ENCODE measurements at places on chromosomes 16 and 17.
A peak's percentile ranks its signal among the peaks of the same experiment; 100 is the strongest.

- DNase-seq, result no peak
Observed at GRCh38 chr16:79995315-79995714, 394.8 kb upstream of the MAF start.

- DNase-seq, result no peak
Observed at GRCh38 chr16:25951999-25952398, 260.2 kb downstream of the HS3ST4 start.

- DNase-seq, result no peak
Observed at GRCh38 chr16:88959022-88959421, 18.0 kb downstream of the CBFA2T3 start.

GRCh38 chr17:72560303-72561247, 439.8 kb downstream of the SOX9 start:
- DNase-seq, result peak; percentile 64

GRCh38 chr16:1539720-1540555, 6.5 kb downstream of the TMEM204 start:
- no peak for DNase-seq

DNA sequence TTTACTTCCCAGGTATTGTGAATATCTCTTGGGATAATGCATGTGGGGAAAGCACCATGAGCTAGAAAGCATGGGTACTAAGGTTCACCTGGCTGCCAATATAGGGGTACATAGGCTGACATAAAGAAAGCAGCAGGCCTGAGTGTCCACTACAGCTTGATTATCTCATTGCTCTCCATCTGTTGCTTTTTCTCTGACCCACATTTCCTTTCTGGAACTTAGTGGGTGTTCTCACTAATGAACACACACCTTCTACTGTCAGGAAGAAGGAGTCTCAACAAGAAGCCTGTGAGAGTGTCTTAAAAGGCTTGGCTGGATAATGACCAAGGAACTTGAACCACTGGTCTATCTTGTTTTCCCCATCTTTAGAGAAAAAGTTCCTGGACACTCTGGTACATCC, 62.5 kb downstream of the CA10 start:
- no peak for DNase-seq

DNA sequence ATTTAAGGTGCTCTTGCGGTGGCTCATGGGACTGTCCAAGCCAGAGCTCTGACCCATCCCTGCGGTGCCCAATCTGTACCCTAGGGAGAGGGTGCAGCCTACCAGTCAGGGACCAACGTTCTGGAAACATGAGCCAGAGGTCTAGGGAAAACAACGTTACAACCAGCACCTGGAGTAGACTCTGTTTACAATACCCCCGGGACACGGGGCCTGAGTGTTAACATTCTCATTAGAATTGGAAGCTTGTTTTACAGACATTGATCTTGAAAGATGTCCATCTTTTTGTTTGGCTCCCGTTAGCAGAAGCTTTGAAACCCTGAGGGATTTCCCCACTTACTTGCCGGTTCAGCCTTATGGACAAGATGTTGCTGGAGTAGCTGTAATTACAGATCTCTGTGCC, 6.9 kb downstream of the WIPI1 start:
- no peak for DNase-seq

DNA sequence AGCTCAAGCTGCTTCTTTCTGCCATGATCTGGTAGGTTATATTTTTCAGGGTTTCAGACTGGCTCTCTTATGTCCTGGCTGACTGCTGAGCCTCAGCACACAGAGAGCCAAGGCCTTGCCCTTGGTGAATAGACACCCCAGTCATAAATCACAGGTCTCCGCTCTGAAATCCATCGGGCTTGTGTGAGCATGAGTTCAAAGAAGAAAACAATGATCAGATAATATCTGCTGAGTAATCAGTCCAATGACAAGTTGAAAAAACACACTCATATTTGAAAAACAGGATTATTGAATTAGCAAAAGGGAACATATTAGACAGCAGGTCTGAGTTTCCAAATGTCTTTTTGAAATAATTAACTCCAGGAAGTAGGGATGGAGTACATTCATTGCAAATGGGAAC, 51.1 kb upstream of the NDRG4 start:
- DNase-seq, result no peak

DNA sequence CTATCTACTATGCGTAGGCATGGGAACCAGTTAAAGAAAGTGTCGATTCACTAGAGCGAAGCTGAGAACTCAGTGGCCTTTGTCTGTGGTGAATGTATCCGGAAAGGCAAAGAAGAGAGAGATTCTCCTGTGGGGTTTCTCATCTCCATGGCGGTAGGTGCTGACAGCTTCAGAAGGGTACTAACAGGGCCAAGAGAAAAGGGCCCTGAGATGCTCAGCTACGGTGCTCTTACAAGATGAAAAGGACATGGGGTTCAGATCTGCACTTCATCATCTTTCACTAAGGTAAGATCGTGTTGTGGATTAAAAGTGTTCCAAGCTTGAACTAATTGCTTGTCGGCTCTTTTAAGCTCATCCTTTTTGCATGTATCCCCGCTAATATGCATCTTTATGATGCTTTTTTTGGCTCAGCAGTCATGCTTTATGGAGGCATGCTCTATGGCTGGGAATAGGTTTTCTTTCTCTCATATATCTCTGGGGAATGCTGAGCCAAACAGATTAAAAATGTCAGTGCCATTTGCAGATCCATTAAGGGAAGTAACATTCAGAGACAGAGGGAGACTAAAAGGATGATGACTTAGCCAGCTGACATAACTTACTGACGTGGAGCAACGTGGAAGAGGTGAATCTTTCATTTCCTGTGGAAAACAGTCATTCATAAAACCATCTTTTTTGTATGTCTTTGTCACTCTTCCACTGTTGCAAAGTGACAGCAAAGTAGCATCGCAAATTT, 29.9 kb downstream of the KCNJ16 start:
- no peak for DNase-seq

DNA sequence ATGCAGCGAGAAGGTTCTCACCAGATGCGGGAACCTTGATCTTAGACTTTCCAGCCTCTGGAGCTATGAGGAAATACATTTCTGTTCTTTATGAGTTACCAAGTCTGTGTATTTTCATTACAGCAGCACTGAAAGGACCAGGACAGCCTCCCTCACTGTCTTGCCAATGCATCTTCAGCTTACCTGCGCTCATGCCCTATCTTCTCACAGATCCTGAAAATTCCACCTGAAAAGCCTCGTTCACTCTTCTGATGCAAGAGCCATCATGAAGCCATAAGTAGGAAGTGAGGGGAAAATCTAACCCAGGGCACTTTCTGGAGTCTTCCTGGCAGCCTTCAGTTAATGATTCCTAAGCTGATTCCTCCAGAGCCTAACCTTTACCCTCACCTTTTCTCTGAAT, 194.0 kb downstream of the SALL1 start:
- no peak for DNase-seq

DNA sequence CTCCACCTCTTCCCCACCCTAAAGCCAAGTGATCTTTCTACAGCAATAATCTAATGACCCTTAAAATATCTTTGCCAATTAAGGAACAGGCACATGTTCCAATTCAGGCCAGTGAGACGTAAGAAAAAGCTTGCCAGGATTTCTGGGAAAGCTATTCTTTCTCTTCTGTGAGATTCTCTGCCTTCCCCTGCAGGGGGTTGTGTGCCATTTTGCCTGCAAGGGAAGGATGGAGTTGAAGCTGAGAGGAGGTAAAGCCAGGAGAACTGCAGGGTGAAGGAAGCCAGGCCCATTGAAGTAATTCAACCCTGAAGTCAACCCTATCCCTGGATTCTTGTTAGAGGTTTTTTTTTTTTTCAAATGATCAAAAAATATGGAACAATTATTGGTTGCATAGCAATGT, 9.0 kb upstream of the LPO start:
- DNase-seq, result no peak

- no peak for DNase-seq
Observed at GRCh38 chr16:3013491-3013951, 798 bp downstream of the CLDN9 start.

DNA sequence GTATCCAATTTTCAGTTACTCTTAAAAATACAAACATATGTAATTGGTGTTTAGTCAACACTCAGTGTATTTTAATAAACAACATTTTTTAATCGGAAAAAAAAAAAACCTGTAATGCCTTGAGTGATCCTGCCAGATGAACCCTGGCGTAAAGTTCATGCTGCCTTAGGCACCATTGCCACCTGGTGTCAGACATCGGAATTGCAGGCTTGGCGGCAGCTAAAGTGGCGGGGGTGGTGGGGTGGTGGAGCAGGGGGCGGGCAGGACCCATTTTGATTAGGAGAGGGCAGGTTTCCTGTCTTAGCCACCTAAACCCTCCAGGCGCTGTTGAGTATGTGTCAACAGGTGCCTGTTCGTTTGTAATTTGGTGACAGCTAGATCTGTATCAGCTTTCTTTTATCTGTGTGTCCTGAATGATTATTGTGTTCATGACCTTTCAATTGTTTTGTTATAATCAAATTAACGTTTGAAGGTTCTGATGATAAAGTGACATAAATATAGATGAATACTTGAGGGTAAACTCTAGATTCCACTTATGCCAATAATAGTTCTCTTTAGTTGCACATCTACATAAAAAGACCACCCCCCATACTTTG, 588.7 kb downstream of the CDH13 start:
- DNase-seq, result peak; percentile 43

DNA sequence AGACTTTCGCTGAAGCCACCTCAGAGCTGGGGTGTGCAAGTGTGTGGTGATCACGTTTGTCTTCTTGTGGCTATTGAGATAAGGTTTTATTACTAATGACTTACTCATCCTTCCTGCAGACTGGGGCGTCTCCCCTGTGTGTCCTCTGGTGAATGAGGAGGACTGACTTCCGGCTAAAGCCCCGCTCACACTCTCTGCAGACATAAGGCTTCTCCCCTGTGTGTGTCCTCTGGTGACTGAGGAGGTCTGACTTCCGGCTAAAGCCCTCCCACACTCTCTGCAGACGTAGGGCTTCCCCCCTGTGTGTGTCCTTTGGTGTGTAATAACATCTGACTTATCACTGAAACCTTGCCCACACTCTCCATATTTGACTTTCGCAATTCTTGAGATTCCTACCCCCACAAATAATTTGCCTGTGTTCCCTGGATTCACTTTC, 19.4 kb downstream of the PRDM7 start:
- DNase-seq, result peak; percentile 82
